ENCODE measurements at places on chromosomes 2 and 18.

DNA sequence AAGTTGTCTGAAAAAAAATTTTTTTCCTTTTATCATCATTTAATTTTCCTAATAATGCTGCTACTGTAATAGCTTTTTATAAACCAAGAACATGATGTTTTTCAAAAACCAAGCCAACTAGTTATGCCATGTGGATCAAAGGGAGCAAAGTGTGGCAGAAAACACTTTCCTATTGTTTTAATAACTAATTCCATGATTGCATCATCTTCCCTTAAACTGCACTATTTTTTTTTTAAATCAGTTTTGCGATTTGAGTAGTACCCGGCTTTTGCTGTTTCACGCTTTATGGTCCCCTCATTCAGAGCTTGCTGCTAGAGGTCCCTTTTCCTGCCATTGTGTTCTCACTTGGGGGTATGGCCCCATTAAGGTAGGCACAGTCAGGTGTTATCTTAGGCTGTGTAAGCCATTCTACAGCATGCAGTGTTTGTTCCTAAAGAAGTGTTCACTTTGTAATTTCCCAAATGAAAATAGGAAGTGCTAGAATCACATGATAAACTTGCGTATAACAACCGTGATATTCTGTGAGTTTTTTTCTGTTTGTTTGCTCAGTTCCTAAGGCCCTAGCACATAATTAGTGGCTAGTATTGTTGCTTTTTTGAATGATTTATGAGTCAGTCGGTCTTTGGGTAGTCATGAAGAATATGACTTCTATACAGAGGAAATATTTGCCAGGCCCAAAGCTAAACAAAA is 225.8 kb downstream of the PTGR3 start:
- no peak for DNase-seq

- peak; percentile 83 for DNase-seq
Observed at GRCh38 chr2:101960819-101961337, 30.9 kb upstream of the IL1R2 start.

DNA sequence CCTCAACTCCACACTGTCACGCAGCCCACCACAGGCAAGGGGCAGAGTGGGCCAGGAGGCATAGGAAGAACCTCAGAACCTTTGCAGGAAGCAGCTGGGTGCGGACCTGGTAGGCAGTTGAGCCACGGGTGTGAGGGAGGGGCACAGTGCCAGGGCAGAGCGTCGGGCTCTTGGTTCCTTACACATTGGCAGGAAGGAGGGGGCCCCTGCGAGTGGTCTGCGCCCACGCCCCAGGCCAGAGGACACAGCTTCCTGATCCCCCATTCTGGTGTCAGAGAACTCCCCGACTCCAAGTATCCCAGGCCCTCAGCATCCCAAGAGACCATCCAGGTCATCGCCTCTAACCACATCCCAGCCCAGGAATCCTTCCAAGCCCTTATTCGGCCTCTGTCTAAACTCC is 61.5 kb downstream of the TNS1 start:
- DNase-seq: no peak

GRCh38 chr18:48833701-48834412 is 116.9 kb downstream of the SMAD7 start:
- DNase-seq: peak; percentile 58

DNA sequence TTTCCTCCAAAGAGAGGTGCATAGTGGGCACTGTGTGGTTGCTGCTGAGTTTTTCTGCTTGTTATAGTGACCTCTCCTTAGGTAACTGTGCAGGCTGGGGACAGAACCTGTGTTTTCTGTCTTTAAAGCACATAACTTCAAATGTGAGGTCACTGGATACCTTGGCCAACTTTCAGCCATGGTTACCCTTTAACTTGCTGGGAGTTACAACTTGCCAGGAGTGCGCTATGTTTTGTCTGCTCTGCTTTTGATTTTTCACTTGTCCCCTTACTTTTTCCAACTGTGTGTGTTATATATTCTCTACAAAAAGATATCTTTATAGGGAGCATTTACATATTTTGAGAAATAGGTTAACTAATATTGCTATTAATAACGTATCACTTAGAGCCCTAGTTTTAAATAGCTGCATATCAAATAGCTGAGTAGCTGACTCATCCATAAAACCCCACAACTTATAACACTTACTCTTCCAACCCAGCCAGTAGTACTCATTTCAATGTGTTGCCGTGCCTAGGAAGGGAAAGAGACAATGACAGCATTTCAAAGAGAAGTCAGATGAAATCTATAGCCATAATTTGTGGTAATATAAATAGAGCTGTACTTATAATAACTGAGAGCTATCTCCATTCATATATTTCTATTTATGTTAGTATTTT is 51.6 kb downstream of the DPP4 start:
- no peak for DNase-seq

DNA sequence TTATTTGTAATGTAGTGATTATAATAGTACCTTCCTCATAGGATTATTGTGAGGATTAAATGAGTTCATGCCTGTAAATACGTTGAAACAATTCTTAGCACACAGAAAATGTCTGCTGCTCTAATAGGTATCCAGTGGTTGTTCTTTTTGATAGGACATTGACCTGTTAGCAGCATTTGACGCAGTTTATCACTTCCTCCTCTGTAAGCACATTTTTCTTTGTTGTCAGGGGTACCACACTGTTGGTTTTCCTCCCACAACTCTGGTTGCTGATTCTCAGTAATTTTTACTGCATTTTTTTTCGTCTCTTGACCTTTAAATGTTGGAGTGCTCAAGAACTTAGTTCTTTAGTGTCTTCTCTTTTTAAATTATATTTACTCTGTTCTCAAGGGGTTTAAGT is 15.4 kb downstream of the PPM1B start:
- no peak for DNase-seq

GRCh38 chr2:213205944-213206343 is 54.5 kb upstream of the IKZF2 start:
- DNase-seq: no peak

GRCh38 chr18:78642296-78642951 is 337.2 kb upstream of the SALL3 start:
- DNase-seq: no peak

GRCh38 chr2:234496835-234497593 is at the start of gene ARL4C:
Gene ARL4C, minus strand, starts transcription at chr2:234497081. Its CDS starts 495 bp downstream, at chr2:234496586.
- peak; percentile 92 for DNase-seq

- no peak for DNase-seq
Observed at GRCh38 chr18:49021076-49021432, 70.3 kb upstream of the SMAD7 start.

GRCh38 chr2:130334026-130334425 is 8.7 kb upstream of the IMP4 start:
- DNase-seq: peak; percentile 37

DNA sequence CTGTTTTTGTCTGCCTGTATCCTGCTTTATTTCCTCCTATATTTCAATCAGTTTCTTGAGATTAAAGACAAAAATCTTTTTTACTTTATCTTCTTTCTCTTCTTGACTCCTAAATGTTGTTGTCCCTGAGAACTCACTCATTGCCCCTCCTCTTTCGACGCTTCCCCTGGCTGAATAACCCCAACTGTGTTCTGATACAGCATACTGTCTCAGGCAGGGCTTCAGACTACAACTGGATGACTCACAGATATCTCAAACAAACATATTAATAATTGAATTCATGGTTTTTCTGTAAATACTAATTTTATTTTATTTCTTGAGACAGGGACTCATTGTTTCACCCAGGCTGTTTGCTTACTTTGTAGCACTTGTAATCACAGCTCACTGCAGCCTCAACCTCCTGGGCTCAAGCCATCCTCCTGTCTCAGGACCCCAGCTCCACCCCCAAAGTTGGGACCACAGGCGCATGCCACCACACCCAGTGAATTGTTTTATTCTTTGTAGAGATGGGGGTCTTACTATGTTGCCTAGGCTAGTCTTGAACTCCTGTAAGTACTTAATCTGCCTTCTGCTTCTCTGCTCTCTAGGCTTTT is 9.4 kb downstream of the ITGAV start:
- DNase-seq: no peak

GRCh38 chr18:35617865-35618264 is 36.3 kb downstream of the GALNT1 start:
- no peak for DNase-seq

GRCh38 chr2:27379836-27380625 is 503 bp downstream of the ZNF513 start:
- DNase-seq: peak; percentile 61

- no peak for DNase-seq
Observed at GRCh38 chr2:227853204-227853629, 18.2 kb upstream of the DAW1 start.

GRCh38 chr18:43526426-43527145 is 249.3 kb upstream of the SYT4 start:
- DNase-seq: no peak

- no peak for DNase-seq
Observed at GRCh38 chr18:3873211-3873610, 423.2 kb downstream of the TGIF1 start.
